ENCODE measurements at places on chromosomes 2 and 18. TPM values are rescaled to one million over a fixed set of nuclear protein-coding genes. Genes with fewer than 3 reads are reported as not detected.

NIF3L1 gene
- polyA plus RNA-seq: 12.0 TPM

GRCh38 chr18:8899000-8899399 is 193.6 kb downstream of the MTCL1 start:
- no peak overlapping the region for H3K4me3 ChIP-seq
- no peak overlapping the region for H3K27ac ChIP-seq
- H3K4me1 ChIP-seq: no peaks in the 10 kb centered on the region
- no peak for DNase-seq
- no peaks in the 10 kb centered on the region for H3K27me3 ChIP-seq
- no peaks in the 10 kb centered on the region for H3K36me3 ChIP-seq

DNA sequence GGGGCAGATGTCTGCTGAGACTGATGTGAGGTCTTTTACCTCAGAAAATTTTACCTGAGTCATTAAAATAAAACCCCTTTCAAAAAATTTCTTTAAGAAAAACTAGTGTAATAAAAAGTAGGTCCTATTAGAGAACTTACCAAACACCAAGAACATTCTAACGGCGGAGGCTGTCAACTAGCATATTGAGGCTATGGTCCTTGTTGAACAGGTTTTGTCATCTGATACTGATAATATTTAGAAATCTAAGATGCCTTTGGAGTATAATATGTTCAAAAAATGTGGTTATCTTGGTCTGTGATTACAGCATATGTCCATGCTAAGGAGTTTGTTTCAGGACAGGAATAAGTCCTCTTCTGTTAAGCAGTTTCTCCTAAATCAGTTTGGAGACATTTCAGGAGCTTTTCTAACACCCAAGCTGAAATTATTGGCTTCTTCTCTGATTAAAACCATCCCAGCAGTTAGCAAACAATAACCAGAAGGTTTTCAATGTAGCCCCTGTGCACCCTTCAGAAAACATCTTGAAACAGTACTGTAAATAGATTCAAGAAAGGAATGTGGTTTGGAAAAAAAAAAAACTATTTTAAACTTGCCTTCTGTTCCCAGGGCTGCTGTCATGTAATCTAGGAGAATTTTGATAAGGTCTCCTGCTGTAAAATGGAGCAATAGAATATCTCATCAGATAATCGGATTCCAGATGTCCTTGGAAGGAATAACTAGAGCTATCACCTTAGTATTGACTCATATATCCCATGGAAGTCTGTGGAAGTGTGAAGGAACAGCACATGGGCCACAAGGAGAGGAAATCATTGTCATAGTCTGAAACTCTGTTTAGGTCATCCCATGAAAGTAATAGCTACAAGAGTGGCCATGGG is 58.7 kb upstream of the B3GNT2 start:
- no peaks in the 10 kb centered on the region for H3K4me1 ChIP-seq
- no peak overlapping the region for H3K27ac ChIP-seq
- no peak for DNase-seq
- H3K36me3 ChIP-seq: peaks cover 10% of the 10 kb centered on the region

DNA sequence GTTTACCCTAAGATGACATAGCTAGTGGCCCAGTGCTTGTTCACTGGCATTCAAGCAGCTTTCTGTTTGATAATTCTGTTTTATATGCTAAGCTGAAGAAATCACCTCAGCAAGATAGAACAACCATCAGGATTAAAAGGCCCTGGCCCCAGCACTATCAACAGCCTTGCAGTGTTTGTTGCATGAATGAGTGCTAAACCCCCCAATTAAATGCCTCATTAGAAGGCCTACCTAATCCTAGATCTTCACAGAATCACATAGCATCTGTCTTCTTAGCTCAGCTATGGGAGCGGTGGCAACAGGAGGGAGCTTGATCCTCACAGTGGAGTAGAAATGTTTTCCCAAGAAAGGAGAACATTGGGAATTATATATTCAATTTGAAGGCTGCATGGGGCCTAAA is 194.1 kb upstream of the HNMT start:
- DNase-seq: no peak
- no peaks in the 10 kb centered on the region for H3K36me3 ChIP-seq
- no peaks in the 10 kb centered on the region for H3K4me1 ChIP-seq
- H3K27me3 ChIP-seq: no peaks in the 10 kb centered on the region
- H3K27ac ChIP-seq: no peak overlapping the region

DNA sequence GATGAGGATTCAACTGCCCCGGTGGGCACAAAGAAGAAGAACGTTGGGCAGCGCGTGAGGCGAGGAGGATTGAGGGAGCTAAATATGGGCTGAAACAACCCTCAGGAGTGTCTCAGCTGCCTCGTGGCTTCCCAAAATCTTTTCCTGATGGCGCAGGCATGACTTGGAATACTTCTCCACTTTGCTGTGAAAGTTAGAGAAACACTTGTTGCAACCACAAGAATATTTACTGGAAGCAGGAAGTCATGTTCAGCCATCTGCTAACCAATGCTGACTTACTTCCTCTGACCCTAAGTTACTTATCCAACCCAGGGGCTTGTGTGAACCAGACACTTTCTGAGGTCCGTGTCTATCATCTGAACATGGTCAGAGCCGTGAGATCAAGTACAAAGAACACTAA is 148.8 kb downstream of the ARL4C start:
- H3K27me3 ChIP-seq: no peaks in the 10 kb centered on the region
- no peak overlapping the region for H3K27ac ChIP-seq
- H3K4me3 ChIP-seq: no peak overlapping the region
- H3K36me3 ChIP-seq: no peaks in the 10 kb centered on the region
- no peaks in the 10 kb centered on the region for H3K4me1 ChIP-seq

GRCh38 chr2:233811087-233811486 is 33.0 kb downstream of the MROH2A start:
- DNase-seq: no peak
- H3K36me3 ChIP-seq: no peaks in the 10 kb centered on the region
- no peak overlapping the region for H3K27ac ChIP-seq
- no peaks in the 10 kb centered on the region for H3K27me3 ChIP-seq

DNA sequence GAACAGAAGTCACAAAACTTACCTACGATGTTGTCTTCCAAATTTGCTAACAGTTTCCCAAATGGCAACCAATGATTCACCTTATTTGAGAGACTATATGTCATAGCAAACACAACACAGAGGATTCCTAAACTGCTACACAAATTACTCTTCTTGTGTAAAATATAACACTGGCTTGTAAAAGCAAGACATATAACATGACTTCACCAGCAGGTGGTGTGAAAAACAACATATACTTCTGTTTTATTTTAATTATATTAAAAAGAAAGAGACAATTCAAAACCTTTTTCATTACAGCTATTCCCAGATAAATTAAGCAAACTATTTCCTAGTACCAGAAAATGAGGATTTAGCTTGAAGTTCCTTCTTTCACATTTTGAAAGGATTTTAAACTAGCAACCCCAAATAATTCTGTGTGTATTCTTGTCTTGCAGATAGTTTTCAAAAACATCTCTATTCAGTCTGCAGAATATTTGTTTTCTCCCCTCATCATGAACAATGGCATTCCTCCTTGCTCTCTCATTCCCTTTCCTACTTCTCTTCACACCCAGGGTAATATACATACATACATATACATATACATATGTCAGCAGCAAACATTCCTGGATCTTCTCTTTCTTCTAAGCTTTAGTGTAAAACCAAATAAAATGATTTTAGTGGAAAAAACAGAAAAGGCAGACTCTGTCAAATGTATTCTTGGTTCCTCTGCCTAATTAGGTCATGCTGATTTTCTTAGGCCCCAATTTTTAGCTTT is 62.1 kb downstream of the SCN3A start:
- H3K36me3 ChIP-seq: no peaks in the 10 kb centered on the region
- H3K4me3 ChIP-seq: no peak overlapping the region
- no peak for DNase-seq
- H3K27me3 ChIP-seq: no peaks in the 10 kb centered on the region
- H3K27ac ChIP-seq: no peak overlapping the region

DNA sequence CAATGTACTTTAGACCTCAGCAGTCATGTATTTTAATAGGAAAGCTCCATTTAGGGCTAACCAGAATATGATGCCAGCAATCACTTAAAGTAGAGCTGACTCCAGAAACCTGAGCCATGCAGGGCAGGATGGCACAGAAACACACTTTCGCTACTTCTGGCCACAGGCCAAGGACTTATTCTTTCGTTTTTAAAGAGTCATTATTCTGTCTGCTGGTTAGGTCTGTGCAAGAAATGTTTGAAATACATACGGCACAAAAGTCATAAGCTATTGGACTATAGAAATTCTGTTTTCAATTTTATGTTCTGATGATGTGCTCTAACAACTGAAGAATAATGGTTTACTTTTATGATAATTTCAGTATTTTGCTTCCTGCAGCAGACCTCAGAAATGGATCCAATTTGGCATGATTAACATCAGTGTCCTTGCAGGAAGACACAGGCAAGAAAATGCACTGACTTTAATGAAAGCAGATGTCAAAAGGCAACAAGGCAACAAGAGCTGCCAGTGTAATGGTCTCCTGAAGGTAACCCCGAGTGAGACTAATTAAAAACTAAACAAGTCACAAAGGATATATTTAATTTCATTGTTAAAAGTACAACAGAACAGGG is 114.4 kb upstream of the CHRNA1 start:
- H3K4me3 ChIP-seq: peak overlapping the region; percentile 32
- no peak for DNase-seq
- no peaks in the 10 kb centered on the region for H3K4me1 ChIP-seq
- no peaks in the 10 kb centered on the region for H3K27me3 ChIP-seq
- H3K36me3 ChIP-seq: no peaks in the 10 kb centered on the region

DNA sequence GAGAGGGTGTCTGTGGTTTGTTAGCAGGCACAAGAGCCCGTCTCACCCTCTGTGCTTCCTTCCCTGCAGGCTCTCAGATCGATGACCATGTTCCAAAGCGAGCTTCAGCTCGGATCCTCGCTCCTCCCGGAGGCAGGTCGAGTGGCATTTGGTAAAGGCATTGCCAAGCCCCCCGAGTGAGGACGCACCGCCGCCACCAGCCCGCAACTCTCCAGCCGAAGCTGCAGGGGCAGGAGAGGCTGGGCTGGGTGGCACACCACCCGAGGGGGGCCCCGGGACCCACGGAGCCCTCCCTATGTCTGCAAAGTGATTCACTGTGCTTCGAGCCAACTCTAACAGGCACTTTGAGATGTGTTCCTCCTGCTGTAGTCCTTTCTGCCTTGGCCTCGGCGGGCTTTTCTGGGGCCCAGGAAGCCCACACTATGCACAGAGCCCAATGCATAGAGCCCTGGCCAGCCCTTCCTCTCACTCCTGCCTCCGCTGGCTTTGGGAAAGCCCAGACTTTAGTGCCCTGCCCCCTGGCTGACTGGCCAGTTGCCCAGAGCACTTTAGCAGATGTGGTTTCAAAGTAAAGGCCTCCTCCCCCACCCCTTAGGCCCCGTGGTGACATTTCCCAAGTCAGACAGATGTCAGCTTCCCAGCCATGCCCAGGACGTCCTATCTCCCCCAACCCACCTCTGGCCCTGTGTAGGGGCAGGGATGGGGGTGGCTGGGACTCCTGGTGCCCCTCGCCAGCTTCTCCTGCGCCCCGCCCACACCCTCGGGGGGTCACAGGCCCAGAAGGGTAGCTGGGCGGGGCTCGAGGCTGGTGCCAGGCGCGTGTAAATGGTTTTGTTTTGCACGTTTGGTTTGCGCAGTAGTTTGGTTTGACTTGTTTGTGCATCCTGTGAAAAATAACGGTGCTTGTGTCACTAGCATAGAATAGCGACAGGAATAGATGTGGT is 23.3 kb upstream of the MAPRE3 start:
- H3K27me3 ChIP-seq: peaks cover 3% of the 10 kb centered on the region
- peak; percentile 77 for DNase-seq
- no peak overlapping the region for H3K27ac ChIP-seq
- peaks cover 12% of the 10 kb centered on the region for H3K4me1 ChIP-seq

GRCh38 chr18:36912887-36913286 is 84.0 kb downstream of the KIAA1328 start:
- H3K27me3 ChIP-seq: no peaks in the 10 kb centered on the region
- H3K36me3 ChIP-seq: no peaks in the 10 kb centered on the region
- H3K4me3 ChIP-seq: no peak overlapping the region

GRCh38 chr2:160132761-160133160 is 67.3 kb downstream of the ITGB6 start:
- DNase-seq: no peak
- H3K36me3 ChIP-seq: no peaks in the 10 kb centered on the region

SNRNP27 gene
- polyA plus RNA-seq: 37.5 TPM

DNA sequence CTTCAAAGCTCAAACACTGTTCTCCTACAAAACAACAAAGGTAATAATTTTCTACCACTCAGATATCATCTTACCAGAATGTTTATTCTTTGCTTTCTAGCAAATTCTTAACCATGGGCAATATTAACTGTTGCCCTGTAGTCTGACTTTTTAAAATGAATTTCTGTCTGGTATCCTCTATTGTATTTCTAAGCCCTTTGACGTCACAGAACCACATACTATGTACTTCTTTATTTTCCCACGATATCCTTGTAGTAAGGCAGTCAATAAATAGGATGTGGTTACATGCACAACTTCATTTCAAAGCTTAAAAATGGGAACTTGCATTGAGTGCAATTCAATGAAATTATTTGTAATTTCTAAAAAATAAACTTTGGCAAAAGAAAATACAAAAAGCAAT is 58.7 kb downstream of the THADA start:
- no peaks in the 10 kb centered on the region for H3K36me3 ChIP-seq
- H3K4me1 ChIP-seq: peaks cover 4% of the 10 kb centered on the region
- H3K27ac ChIP-seq: no peak overlapping the region
- DNase-seq: no peak
- no peak overlapping the region for H3K4me3 ChIP-seq

FBXO15 gene
- polyA plus RNA-seq: 0.38 TPM

DNA sequence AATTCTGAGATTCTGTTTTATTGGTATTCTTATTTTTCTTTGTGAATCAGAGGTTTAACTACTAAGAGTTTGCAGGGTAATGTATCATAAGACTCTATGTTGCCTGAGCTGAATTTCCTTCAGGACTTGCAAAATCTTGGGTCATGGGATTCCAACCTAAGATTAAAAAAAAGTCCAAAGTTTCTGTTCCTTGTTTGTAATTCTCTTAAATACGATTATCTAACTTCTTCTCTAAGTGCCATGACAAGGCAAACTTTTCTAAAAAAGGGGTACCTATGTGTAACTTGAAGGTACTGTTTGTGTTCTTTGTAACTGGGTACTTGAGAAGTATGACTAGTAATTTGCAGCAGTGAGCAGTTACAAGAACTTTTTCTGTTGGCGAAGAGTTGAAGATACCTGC is 181.3 kb upstream of the ZEB2 start:
- no peaks in the 10 kb centered on the region for H3K4me1 ChIP-seq
- H3K27me3 ChIP-seq: no peaks in the 10 kb centered on the region
- no peak overlapping the region for H3K4me3 ChIP-seq
- H3K36me3 ChIP-seq: no peaks in the 10 kb centered on the region
- DNase-seq: no peak
- H3K27ac ChIP-seq: peak overlapping the region; percentile 42

GRCh38 chr2:175151791-175152190 is 16.2 kb downstream of the ATF2 start:
- H3K27ac ChIP-seq: no peak overlapping the region
- peaks cover 36% of the 10 kb centered on the region for H3K4me1 ChIP-seq
- no peak overlapping the region for H3K4me3 ChIP-seq

All from heart left ventricle (tissue), 16 donors.